ENCODE measurements at places on chromosomes 3 and 15. TPM values are rescaled to one million over a fixed set of nuclear protein-coding genes. Genes with fewer than 3 reads are reported as not detected.

The CCR2 gene
- total RNA-seq, result not detected

The PSTPIP1 gene
- 0.63 TPM for total RNA-seq

DNA sequence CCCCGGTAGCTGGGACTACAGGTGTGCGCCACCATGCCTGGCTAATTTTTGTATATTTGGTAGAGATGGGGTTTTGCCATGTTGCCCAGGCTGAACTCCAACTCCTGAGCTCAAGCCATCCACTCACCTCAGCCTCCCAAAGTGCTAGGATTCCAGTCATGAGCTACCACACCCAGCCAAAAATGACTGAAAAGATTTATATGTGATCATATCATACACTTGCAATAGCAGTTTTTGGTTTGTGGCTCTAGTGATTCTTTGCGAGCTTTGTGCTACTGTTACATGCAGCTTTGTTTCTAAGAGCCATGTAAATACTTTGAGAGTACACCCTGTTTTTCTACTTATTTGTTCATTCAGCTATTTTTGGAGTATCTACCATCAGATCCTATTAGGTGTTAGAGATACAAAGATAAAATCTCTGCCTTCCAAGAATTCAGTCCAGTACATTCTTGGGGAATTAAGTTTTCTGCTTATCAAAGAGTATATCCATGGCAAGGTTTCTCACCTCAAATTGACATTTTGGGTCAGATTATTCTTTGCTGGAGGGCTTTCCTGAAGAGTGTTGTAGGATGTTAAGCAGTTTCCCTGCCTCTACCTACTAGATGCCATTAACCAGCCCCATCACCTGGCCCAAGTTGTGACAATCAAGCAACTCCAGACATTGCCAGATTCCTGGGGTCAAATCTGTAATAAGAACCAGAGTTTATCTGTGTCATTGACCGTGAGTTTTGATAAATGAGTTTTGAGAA lies 15.0 kb downstream of the SNAP23 start:
- DNase-seq, result no peak

GRCh38 chr15:64894395-64895056 lies 17.2 kb upstream of the ANKDD1A start:
- no peak for DNase-seq

DNA sequence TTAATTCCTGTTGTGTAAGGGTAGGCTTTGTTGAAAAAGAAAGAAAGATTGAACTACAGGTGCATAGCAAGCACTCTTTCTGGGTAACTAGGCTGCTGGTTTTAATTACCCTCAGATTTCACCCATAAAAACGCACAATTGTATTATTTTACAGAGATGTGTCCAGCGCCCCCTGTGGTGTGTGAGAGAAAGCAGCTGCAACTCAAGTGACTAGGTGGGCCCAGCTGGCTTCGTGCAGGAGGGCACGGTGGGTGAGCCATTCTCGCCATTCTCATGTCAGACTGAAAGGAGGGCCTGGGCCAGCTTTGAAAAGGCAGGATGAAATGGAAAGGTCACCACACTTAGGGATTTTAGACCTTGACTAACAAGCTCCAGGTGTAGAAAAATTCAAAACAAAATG lies 122.6 kb downstream of the LRIG1 start:
- DNase-seq, result peak; percentile 15

GRCh38 chr15:48888191-48888590 lies 10.3 kb downstream of the EID1 start:
- DNase-seq, result no peak

DNA sequence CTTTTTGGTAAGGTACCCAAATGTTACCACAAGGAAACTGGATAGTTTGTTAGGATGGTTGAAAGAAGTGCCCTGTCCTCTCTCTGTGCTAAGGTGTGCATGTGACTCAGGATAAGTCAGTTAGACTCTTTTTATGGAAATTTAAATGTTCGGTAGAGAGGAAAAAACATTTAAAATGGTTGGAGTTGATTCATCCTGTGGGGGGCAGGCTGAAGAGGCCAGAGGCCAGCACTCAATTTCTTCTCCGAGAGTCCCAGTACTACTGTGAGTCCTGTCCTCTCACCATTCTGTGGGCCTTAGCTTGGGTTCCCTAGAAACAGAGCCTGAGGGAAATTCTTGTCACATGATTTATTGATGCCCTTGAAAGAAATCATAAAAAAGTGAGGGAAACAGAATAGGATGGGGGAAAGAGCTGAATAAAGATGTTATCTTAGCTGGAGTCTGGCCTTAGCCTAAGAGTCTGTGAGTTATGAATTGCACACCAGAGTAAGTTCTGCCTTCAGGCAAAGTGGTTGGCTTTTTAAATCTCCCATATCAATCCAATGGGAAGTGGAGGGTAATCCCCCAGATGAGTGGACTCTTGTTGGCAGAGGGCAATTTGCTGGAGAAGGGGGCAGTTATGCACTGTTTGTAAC lies 106.5 kb upstream of the GALNT15 start:
- no peak for DNase-seq

Measured in H1 (cell line).